CD4-positive, alpha-beta T cell treated with Interleukin-21 for 1 hour (primary cell): ENCODE measurements at places on chromosomes 11 and 22.

DNA sequence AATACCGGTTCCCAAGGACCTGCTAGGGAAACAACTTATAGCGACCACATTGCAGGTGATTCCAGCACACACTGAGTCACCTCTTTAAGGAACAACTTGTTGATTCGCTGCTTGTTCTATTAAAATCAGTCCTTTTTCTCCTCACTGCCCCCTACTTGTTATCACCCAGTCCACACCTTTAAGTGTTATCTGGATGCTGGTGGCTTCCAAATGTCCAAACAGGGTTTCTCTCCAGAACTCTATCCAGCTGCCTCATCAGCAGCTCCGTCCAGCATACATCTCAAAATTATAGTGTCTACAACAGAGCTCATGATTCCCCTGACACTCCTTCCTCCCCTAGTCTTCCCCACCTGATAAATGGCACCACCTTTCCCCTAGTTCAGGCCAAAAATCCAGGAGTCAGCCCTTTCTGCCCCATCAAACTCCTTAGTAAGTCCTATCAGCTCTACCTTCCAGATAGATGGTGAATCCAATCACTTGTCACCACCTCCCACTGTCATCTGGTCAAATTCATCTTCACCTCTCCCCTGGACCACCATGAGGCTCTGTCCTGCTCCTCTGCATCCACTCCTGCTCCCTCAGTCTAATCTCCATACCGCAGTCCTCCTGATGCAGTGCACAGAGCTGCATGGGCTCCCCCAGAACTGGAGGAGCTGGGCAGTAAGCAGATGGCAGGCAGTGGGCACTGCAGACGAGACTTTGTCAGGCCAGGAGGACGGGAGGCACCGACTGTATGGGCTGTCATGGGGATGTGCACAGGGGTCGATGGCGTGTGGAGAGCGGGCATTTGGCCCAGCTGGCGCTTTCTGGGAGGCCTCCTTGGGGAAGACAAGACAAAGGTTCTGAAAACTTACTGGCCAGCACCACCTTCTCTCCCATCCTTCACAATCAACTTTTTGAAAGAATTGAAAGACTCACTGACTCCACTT, 19.3 kb downstream of the IL10RA start:
- no peak for DNase-seq

DNA sequence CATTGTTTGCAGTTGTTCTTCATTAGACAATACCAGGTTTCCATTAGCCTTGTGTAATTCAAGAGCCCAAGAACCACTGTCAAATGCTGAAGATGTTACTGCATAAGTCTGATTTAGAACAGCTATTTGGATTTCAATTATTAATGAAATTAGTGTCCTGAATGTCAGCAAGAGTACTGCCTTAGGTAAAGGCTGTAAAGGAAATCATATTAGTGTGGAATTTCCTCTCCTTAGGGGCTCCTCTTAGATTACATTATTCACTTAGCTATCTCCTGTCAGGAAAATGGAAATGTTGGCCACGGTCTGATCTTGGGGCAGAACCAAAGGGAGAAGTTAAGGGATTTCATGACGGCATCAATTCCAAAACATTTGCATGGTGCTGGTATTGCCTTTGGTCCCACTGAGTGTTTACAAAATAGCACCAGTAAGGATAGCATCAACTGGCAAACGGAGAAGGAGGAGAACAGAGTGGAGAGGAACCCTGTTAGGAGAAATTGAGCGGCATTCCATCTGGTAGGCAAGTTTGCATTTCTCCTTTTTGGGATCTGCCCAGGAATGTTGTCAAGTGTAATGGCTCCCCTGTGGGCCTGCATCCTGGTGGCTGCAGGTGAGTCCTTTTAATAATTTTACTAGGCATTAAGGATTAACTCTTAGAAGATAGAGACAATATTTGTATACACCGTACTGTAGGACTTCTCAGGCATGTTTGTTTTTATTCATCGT, at the start of gene HTR3B:
HTR3B (plus strand) TSS at position 418 of the 723 bp plus-strand sequence; CDS start at position 556, 138 bp downstream.
- no peak for DNase-seq

- no peak for DNase-seq
Measured at GRCh38 chr22:27405672-27406388, 395.7 kb downstream of the MN1 start.

DNA sequence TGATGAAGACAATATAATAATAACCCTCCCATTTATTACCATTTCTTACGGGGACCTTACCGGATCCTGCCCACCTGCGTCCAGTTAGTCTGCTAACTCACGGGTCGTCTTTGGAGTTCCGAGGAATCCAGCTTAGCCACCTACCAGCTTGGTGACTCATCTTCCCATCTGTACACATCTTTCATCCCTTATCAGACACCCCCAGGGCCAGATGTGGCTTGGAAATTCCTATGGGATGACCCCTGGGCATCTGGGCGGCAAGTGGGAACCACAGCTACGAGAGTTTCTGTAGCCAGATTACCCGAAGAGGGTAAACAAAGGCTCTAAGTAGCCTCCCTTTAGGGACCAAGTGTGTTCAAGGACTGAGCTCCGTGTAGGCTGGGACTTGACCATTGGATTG, 12.8 kb upstream of the PRR5 start:
- DNase-seq, result no peak

DNA sequence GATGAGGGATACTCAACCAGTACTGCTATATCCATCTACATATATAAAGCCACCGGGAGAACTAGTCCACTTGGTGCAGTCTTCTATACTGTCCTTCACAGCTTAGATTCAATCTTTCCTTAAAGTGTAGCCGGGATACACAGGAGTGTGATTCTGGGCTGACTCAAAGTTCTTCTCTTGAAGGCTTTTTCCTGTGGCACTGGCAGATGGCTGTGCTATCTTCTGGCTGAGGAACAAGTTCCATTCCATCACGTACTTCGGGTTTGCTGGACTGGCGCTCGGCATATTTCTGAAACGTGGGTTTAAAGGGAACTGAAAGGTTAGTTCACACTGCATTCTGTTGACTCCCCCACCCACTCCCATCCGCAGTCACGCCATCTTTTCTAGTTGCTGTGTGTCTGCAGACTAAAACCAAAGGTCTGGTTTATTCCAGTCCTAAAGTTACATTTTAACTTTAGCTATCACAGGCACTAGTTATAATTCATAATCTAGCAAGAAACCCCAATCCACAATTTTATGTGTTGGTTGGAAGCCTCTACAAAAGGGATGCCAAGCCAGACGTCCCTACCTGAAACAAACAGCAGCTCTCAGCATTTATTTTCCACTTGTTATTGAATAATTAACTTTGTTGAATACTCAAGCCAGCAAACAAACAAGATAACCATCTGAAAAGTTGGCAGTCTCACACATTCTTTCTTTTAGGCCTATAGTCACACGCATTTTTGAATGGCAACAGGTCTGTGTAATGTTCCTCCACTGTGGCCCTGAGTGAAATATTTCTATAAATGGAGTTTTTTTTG, 7.5 kb upstream of the C11orf65 start:
- no peak for DNase-seq
